ENCODE measurements at places on chromosomes 2 and 18. TPM values are rescaled to one million over a fixed set of nuclear protein-coding genes. Genes with fewer than 3 reads are reported as not detected.

- H3K27me3 ChIP-seq, result no peaks in the 10 kb centered on the region
- no peak overlapping the region for H3K4me3 ChIP-seq
- H3K27ac ChIP-seq, result no peak overlapping the region
- no peak for DNase-seq
Observed at GRCh38 chr2:56014046-56014730, 90.6 kb upstream of the EFEMP1 start.

DNA sequence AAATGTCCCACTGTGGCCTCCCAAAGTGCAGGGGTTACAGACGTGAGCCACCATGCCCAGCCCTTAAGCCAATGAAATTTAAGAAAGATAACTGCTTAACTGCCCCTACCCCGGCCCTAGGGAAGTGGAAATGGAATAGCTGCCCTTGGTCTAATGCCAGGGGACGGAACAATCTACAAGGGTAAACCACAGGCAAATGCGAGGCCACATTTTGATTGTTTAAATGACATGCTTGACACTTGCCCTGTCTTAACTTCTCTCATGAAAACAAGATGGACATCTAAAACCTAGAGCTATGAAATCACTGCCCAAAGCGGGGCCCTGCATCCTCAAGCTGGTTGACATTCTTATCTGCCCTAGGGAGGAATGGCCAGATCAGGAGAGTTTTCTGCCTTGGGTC is 5.5 kb upstream of the ITSN2 start:
- H3K36me3 ChIP-seq, result no peaks in the 10 kb centered on the region
- H3K27ac ChIP-seq, result no peak overlapping the region
- no peak for DNase-seq
- no peaks in the 10 kb centered on the region for H3K27me3 ChIP-seq
- H3K4me3 ChIP-seq, result no peak overlapping the region

- peaks cover 4% of the 10 kb centered on the region for H3K4me1 ChIP-seq
- H3K27ac ChIP-seq, result no peak overlapping the region
- H3K36me3 ChIP-seq, result no peaks in the 10 kb centered on the region
Observed at GRCh38 chr2:112623913-112624777, 21.6 kb upstream of the SLC20A1 start.

DNA sequence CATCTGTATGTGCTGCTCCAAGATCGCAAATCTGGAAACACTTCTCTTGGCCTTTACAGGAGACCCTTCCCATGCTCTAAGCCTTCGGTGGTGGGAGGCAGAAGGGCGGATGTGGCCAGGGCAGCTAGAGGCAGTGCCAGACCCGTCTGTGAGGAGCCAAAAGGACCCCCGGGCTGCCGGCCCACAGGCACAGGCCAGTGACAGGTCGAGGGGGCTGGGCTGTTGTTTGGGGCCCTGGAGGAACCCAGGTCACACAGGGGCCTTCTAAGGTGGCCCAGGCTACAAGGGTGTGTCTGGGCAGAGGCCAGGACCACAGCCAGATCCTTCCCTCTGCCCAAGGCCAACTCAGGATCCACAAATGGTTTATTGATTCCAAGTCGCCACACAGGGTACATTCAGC is 49.4 kb downstream of the SLC66A2 start:
- no peaks in the 10 kb centered on the region for H3K36me3 ChIP-seq
- H3K27ac ChIP-seq, result no peak overlapping the region
- DNase-seq, result peak; percentile 11
- H3K4me1 ChIP-seq, result no peaks in the 10 kb centered on the region

DNA sequence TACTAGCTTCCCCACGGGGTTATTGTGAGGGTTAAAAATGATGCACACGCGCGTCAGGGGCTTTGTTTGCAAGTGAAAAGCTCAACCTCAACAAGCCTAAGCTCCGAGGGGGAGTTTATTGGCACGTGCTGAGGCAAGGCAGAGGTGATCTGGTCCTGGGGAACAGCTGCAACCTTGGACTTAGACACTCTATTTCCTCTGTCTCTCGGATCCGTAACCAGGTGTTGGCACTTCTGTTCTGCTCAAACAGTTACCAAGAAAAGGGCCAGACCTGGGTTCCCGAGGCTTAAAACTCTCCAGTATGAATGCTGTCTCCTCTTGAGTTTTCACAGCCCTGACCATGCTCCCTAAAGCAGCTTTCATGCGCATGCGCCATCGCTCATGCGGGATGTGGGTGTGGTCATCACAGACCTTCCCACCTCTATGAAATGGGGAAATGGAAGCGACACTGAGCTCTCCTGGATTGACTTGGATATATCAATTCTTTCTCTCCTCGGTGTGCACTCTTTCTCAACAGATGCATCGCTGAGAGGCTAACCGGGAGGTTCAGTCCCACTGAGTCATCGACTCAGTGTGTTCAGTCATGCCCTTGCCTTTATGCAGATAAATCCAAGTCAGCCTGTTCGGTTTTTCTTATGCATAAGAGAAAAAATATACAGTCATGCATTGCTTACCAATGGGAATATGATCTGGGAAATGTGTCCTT is 19.9 kb upstream of the RAB31 start:
- DNase-seq, result no peak
- H3K36me3 ChIP-seq, result no peaks in the 10 kb centered on the region

GRCh38 chr2:10159581-10160131 is 37.1 kb downstream of the RRM2 start:
- H3K4me1 ChIP-seq, result no peaks in the 10 kb centered on the region
- DNase-seq, result no peak
- H3K27ac ChIP-seq, result no peak overlapping the region
- H3K27me3 ChIP-seq, result no peaks in the 10 kb centered on the region
- H3K36me3 ChIP-seq, result no peaks in the 10 kb centered on the region

GRCh38 chr18:23068011-23068410 is 67.3 kb upstream of the CABLES1 start:
- no peaks in the 10 kb centered on the region for H3K4me1 ChIP-seq
- H3K4me3 ChIP-seq, result no peak overlapping the region
- no peaks in the 10 kb centered on the region for H3K36me3 ChIP-seq
- DNase-seq, result no peak

DNA sequence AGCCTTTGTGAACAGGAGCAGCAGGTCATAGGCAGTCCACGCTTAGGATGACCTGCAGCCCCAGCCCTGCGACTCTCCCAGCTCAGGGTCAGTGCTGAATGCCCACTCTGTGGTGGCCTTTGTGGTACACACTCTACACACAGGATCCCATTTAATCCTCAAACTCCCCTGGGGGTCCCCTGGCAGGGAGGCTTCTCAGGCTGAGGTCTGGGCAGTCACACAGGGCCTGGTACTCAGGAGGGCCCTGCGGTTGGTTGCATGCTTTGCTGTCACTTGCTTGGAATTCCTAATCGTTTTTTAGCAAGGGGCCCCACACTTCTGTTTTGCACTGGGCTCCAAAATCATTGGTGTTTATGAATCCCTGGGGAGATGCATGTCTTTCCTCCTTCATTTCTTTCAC is 113.0 kb downstream of the EML6 start:
- H3K27me3 ChIP-seq, result no peaks in the 10 kb centered on the region
- H3K27ac ChIP-seq, result no peak overlapping the region
- H3K4me3 ChIP-seq, result no peak overlapping the region
- H3K4me1 ChIP-seq, result no peaks in the 10 kb centered on the region
- no peaks in the 10 kb centered on the region for H3K36me3 ChIP-seq

GRCh38 chr2:134677856-134678756 is 40.7 kb downstream of the TMEM163 start:
- H3K4me3 ChIP-seq, result no peak overlapping the region
- no peaks in the 10 kb centered on the region for H3K4me1 ChIP-seq
- H3K27me3 ChIP-seq, result no peaks in the 10 kb centered on the region
- DNase-seq, result peak; percentile 23

- H3K4me1 ChIP-seq, result no peaks in the 10 kb centered on the region
- H3K4me3 ChIP-seq, result no peak overlapping the region
- no peaks in the 10 kb centered on the region for H3K36me3 ChIP-seq
- no peak overlapping the region for H3K27ac ChIP-seq
- no peaks in the 10 kb centered on the region for H3K27me3 ChIP-seq
Observed at GRCh38 chr2:126496493-126496892, 159.5 kb upstream of the GYPC start.

Gene HOXD9
- 3.8 TPM for total RNA-seq

Gene PTPN4
- total RNA-seq, result 35.6 TPM

Gene NAT8
- not detected for total RNA-seq

Data from uterus (tissue), 4 donors.